ENCODE measurements at places on chromosomes 6 and 20.

DNA sequence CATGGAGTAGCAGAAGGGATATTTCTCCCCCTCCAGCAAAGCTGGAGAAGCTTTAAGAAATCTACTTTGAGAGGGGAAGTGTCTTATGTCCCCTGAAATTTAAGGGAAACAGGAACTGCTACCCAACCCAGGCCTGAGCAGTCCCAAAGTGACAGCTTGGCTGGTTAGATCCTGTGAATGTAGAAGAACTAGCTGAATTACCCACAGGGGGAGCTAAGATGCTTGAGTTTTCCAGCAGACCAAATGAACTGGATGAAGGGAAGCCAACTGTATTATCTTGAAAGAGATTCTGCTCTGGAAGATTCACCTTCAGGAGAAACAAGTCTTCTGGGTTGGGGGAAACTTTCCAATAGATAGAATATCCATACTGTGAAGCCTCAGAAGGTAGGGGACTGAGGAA lies 303.3 kb upstream of the MMS22L start:
- DNase-seq, result no peak

DNA sequence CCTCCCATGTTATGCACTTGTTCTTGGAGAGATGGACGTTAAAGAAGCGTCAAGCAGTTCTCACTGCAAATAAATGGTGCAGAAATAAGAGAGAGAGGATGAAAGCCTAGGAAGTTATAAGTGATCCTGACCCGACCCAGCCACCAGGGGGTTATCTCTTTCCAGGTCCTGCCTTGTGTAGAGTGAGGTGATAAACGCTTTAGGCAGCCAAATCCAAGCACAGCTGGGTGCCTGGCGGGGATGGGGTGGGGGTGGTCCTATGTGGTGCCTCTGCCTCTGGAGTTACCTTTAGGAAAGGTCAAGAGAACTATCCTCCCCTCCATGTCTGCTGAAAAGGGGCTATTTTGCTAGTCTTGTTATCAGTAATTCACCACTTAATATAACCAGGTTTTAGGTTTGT lies 9.2 kb upstream of the TFAP2A start:
- DNase-seq, result no peak

GRCh38 chr20:2353231-2353630 lies 27.5 kb upstream of the TGM6 start:
- no peak for DNase-seq

- DNase-seq, result no peak
Observed at GRCh38 chr6:141472162-141472928, 660.4 kb upstream of the GJE1 start.

- DNase-seq, result no peak
Observed at GRCh38 chr20:39813190-39813829, 851.2 kb downstream of the DHX35 start.

DNA sequence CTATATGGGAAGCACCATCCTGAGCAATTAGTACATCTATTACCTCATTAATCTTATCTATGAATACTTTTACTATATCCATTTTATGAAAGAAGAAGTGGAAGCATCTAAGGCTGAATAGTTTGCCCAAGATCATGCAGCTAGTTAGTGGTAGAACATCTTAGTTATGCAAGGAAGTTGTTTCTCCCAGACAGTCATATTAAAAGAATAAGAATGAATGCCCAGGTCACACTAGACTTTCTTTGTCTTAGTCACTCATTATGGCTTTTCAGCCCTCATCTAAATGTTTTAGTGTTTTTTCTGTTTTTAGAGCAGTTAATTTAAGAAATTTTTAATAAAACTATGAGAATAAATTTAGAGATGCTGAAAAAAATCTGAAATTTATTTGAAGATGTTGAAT lies 517.5 kb downstream of the CDKAL1 start:
- no peak for DNase-seq

- DNase-seq, result no peak
Observed at GRCh38 chr6:106670236-106670635, 40.9 kb downstream of the QRSL1 start.

- no peak for DNase-seq
Observed at GRCh38 chr6:163827143-163827542, 412.6 kb downstream of the QKI start.

DNA sequence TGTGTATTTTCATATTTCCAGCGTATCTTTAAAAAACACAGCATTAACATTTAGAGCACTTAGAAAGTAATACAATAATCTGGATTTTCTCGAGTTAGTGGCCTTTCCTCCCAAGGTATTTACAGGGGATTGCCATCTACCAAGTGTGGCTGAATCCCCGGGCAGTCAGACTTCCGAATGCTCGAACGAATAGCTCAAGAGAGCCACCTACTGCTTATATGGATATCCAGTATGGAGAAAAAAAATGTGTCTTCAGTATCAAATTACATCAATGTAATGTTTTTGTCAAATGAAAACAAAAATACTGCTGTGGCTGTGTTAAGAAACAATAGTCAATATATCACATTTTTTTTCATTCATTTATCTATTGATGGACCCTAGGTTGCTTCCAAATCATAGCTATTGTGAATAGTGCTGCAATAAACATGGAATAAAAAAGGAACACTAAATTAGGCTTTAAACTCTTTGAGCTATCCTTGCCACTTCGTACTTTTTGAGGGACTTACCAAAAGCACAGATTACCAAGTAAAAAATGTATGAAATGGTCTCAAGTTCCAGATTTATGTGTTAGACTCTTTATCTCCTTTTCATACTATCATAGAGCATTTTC lies 654.5 kb upstream of the PTCHD4 start:
- no peak for DNase-seq

Data from inflammatory macrophage (primary cell).